T-helper 2 cell (primary cell): ENCODE measurements at places on chromosomes 5 and 9.

- DNase-seq = no peak
These were observed 159.3 kb downstream of the SLC24A2 start for GRCh38 chr9:19629488-19629887.

DNA sequence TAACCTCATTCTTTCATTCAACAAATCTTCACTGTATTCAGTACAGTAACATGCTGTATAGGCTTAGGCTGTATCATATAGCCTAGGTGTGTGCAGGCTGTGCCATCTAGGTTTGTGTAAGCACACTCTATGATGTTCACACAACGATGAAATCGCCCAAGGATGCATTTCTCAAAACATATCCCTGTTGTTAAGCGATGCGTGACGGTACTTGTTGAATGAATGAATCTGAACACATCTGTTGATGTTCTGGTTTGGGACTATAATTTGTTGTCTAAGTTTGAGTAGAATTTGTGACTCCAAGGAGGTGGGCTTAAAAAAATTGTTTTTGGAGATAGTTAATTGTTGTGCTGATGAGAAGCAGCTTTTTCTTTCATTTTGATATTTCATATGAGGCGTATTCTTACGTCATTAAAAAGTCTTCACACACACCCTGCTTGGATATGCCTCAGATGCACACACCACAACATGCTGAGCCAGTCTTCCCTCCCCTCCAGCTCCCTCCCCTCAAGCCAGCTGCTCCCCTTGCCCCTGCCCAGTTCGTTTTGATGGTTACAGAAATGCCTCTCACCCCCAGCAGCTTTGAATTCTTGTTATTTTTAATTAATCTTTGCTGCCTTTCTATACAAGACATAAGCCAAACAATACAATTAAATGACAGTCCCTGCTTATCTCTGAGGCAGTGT is 5.5 kb upstream of the PSAT1 start:
- DNase-seq = no peak

- DNase-seq = no peak
These were observed 658.5 kb downstream of the BNC2 start for GRCh38 chr9:16211946-16212345.

DNA sequence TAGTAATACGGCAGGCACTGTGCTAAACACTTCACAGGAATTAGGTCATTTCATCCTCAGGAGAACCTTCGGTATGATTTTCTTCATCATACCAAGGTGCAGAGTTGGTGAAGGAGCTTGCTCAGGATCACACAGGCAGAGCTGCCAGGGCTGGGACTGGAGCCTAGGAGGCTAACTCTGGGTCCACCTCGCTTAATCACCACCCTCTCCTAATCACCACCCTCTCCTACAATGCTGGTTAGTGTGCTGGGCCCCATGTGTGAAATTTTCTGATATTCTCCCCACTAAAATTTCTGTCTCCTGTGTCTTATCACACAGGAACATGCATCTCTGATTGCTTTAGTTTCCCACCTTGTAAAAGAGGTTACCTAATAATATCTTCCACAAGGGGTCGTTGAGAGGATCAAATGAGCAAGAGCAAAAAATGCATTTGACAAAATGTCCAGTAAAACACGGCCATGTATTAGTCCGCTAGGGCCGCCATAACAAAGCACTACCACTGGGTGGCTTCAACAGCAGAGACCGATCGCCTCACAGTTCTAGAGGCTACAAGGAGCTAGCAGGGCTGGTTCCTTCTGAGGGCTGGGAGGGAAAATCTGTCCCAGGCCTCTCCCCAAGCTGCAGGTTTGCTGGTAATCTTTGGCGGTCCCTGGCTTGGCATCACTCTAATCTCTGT is 128.2 kb upstream of the NFIB start:
- DNase-seq = no peak

DNA sequence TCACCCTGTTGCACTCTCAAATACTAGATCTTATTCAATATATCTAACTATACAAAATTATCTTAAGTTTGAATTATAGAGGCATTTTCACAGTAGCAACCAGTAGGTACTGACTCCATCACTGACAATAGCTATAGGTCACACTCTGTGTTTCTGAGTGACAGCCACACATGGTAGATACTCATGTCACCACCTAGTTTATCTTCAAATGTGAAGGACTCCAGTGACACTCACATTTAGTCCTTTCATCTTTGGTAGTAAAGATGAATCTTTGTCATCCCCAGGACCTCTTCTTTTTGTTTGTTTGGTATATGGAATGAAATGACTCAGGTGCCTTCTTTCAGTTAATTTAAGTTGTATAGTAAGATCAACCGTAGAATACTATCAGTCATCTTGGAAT is 102.5 kb upstream of the DHFR start:
- DNase-seq = no peak

GRCh38 chr5:170355601-170356098 is 33.5 kb downstream of the KCNMB1 start:
- DNase-seq = no peak

GRCh38 chr5:28310696-28311095 is 1272.3 kb upstream of the CDH9 start:
- DNase-seq = no peak

DNA sequence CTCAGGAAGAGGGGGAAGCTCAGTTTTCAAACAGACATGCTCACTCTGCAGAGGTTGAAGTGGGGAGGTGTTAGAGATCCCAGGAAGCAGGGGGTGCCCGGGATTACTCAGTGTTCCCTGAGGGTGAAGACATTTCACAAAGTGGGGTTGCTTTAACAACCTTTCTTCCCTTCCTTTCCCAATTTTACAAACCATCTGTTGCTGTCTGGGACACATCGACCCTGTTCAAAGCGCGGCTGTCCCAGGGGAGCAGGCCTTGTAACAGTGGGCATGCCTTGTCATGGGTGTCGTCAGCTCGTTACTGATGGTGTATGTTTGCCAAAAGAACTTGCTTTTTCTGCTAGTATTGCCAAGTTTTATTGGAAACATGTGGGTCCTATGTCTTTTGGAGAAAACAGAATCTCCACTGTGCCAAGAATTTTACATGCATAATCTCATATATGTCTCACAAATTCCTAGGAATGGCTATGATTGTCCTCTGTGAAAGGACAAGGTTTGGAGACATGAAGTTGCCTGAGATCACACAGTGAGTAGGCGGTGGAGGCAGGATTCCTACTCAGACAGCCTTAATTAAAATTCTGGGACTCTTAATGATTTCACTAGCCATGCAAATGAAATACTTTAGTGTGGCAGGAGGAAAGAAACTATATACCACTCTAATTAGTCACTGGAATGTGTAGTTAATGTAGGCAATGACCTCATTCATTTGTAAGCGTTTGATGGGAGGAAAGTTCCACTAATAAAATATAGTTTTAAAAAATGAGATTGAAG is 198.9 kb downstream of the NXNL2 start:
- DNase-seq = no peak

- DNase-seq = no peak
These were observed 78.5 kb upstream of the SPATA31D4 start for GRCh38 chr9:81849631-81850259.

DNA sequence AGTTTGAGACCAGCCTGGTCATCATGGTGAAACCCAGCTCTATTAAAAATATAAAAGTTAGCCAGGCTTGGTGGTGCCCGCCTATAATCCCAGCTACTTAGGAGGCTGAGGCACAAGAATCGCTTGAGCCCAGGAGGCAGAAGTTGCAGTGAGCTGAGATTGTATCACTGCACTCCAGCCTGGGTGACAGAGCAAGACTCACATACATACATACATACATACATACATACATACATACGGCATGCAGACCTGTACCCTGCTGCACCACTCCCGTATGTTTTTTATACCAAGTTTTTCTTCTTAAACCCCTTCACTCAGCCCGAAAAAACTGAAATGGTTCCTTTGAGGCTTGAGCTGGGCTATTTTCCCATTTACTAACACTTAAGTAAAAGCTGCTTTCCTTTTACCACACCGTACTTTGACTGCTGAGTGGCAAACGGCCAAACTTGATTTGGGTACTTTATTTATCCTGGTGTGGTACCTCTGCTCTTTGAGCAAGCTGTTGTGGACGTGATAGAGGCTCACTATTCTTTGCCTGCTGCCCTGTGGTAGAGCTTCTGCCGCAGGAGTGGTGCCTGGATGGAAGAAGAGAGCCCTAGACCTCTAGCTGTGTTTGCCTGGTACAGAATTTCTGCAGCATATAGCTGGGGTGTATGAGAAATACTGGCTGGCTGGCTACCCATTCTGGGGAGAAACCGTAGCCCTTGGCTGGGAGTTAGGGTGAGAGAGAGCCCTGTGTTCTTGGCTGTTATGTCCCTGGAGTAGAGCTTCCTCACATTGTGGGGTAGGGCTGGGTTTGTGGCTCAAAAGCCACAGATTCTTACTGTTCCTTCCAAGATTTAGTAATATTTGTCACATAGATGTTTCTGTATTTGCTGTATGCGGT is 19.4 kb downstream of the IPO11 start:
- no peak for DNase-seq

- no peak for DNase-seq
These were observed 9.1 kb downstream of the SPATA31E1 start for GRCh38 chr9:87891754-87892153.

- DNase-seq = no peak
These were observed 23.1 kb downstream of the RNF180 start for GRCh38 chr5:64188776-64189175.

GRCh38 chr9:127033789-127034188 is 88.6 kb downstream of the ANGPTL2 start:
- DNase-seq = no peak

DNA sequence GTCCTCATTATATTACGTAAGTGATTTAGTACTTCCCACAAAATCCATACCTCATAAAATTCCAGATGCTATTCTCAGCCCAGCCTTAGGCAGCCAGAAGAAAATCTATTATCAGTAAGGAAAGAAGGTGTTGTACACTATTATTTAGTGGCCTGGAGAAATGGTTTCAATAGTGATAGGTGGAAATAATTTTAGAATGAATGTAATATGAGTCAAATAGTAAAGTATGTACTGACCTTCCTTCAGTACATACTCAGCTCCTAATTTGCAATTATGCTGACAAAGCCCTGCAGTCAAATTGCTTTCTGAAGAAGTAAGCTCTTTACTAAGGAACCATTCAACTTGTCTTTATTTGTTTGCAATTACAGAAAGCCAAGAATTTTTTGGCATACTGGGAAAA is 409.2 kb downstream of the HTR1A start:
- no peak for DNase-seq

DNA sequence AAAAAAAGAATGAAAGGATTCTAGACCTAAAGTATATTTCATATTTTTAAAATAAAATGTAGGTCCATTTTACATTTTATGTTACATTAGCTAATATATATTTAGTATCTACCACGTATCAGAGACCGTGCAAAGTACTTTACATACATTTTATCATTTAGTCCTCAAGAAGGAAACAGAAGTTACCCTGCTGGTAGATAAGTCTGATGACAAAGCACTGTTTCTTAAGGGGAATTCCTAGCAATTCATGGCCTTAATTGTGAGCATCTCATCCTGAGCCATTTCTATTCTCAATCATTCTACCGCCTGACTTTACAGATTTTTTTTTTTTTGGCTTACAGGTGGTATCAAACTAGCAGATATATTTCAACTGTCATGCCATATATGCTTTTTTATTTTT is 367.7 kb downstream of the PRELID2 start:
- DNase-seq = no peak

DNA sequence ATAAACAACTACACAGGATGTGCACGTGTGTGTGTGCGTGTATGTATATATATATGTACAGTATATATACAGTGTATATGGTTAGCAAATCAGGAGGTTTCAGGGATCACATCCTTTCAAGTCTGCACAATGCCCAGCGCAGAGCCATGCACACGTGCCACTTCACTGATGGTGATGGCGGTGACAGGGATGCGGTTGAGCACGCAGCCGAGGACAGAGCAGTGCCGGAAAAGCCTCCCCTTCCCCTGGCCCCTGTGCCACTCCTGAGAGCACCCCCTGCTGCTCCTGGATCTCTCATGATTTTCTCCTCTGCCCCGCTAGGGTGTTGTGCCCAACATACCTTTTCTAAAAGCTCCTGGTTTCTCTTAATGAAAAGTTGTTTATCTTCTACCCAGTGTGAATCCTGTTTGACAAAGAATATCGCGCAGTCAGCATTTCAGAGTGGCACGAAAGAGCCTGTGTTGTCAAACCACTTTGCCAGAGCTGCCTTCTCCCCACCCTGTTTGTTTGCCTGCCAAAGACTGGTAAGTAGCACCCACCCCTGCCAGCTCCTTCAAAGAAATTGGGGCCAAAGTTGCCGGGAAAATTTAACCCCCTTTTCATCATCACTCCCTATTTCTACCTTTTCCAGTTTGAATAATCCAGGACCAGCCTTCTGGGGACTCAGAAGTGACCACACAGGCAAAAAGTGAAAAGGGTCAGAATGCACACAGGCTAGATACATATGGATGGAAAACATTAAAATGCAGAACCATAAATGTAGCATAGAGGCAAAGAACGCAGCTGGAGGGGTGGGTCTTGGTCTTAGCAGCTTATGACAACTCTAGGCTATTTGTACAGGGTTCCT is 126.2 kb upstream of the DPYSL3 start:
- DNase-seq = no peak

DNA sequence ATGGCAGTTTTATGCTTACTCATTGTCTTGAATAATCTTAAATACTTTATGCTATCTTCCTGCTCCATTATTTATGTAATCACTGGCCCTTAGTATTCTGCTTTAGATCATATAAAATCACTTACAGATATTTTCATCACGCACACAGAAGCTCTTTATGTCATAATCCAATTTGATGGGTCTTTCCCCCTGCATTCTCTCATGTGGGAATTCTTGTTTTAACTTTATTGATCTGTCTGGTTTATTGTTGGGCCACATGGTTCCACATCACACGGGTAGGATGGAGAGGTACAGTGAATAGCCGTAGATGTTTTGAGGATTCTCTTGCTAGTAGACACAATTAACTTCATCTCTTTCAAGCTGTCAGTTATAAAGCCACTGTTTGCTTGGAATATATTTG is 27.0 kb downstream of the PLPPR1 start:
- DNase-seq = no peak

DNA sequence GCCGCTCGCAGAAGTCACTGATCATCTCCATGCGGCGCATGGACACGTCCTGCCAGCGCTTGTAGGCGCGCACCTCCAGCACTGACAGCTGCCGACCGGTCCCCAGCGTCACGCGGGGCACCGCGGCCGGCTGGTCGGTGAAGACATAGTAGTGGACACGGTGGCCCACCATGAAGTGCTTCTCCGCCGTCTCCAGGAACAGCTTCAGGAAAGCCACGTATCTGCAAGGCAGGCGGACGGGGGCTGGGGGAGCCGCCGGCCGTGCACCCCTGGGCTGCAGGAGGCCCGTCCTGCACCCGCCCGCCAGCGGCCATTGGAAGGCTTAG is 18.9 kb downstream of the ABO start:
- no peak for DNase-seq
